Anterior cingulate cortex (tissue), 58 donors: ENCODE measurements at places on chromosomes 13 and 19.

DNA sequence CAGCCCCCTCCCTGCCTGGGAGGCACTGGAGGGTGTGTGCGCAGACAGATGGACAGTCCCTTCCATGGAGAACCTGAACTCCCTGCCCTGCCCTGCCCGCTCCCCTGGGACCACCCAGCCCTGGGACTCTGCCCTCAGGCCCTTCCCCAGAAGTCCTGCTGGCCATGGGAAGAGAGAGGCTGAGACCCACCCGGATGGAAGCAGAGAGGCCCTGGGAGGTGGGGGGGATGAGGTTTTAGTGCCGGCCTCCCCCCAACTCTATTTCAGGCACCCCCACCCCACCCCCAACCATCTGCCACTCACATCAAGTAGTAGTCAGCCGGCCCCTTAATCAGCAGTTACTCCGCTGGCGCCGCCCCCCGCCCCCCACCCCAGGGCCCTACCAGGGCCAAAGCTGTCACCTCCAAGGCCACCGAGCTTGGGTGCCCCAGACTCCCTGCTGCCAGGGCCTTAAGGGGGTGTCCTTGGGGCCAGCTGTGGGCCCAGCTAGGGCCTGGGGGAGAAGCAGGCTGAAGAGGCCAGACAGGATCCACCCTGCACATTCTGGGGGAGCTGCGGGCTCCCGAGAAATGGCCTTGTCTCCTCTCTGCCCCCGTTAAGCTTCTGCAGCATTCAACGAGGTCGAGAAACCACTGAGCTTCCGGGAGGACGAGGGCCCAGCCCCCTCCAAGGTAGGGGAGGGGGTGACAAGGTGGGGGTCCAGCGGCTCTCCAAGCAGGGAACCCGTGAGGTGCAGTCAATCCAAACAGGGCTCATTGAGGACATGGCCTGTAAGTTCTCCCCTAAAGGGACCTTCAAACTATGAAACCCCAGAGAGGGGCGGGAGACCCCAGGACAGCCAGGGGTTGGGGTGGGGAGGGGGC lies 17.4 kb downstream of the NMRK2 start:
- no peak for DNase-seq

DNA sequence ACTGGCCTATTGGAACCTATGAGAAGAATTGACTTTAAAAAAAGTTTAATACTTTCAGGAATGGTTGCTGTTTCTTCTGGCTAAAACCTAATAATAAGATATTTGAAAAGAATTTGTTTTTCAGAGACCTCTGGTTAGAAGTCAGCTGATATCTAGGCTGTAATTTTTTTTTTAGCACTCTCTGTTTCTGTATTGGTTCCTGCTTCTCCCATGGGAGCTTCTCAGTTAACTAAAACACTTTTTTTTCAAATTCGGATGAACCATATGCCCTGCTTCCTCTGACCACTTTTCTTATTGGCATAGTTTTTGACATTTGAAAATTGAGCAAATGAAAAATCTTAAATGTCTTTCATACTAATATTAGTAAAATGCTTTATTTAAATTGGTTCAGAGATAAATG lies 163.5 kb upstream of the SLC10A2 start:
- DNase-seq = no peak

GRCh38 chr13:73119612-73120011 lies 60.8 kb downstream of the KLF5 start:
- DNase-seq = no peak

DNA sequence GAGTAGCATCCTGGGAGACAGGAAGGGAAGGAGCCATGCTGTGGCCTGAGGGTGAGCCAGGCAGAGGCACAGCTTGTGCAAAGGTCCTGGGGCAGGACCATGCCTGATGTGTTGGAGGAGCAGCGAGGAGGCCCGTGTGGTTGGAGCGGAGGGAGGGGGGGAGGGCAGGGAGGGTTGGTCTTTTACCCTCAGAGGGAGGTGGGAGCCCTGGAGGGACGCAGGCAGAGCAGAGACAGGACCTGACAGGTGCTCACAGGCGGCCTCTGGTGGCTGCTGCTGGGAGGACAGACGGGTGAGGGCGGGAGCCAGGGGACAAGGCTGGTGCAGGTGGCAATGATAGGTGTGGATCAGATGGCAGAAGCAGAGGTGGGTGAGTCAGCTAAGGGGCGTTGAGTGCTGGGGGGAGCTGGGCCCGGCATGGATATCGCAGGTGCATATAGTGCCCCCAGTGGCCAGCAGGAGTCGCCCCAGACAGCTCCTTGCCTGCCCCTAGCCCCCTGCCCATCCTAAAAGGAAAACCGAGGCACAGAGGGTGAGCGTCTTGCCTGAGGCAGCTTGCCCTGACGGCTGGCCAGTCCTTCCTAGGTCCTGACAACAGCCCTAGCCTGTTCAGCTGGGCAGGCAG lies 9.8 kb upstream of the GNA15 start:
- no peak for DNase-seq

DNA sequence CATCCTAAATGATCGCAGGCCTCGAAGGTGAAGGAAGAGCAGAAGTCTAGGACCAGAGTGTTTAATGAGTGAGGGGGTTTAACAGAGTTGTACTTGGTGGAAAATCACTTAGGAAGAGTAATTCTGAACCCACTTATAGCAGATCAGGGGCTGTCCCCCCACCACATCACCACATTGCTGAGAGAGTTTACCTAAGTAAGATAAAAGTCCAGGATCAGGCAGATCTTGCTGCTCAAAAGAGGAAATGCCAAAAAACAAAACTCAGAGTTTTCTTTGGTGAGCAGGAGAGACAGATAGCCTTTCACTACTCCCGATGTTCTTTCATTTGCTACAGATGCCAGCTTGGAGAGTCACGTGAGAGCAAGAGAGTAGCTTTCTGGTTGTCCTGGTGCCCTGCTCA lies 15.4 kb downstream of the ZNF317 start:
- no peak for DNase-seq

- no peak for DNase-seq
Measured at GRCh38 chr13:84607261-84608013, 725.2 kb upstream of the SLITRK1 start.

DNA sequence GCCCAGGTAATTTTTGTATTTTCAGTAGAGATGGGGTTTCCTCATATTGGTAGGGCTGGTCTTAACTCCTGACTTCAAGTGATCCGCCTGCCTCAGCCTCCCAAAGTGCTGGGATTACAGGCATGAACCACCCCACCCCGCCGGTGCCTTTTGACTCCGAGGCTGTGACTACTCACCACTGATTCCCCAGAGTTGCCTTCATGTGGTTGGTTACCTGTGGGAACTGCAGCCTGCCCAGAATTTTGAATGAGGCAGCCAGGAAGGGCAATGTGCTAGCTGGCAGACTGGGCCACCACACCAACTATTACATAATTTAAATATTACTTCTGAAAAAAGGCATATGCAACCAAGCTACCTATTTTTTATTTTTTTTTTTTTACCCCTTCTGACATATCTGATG lies 42.8 kb downstream of the N4BP2L2 start:
- DNase-seq = no peak

DNA sequence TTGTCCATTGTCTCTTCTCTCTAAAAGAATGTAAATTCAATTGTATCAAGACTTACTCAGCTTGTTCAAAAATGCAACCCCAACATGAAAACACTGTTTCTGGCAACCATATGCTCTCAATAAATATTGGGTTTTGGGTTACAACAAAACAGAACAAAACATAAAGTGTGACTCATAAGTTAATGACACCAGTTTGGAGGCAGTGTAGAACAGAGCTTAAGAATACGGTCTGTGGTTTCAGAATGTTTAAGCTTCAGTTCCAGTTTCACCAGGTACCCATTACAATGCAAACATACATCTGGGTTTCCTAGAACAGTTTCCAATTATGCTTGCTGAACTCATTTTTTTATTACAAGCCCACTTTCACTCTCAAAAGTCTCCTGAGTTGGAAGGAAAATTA lies 285.8 kb upstream of the PCDH9 start:
- no peak for DNase-seq

DNA sequence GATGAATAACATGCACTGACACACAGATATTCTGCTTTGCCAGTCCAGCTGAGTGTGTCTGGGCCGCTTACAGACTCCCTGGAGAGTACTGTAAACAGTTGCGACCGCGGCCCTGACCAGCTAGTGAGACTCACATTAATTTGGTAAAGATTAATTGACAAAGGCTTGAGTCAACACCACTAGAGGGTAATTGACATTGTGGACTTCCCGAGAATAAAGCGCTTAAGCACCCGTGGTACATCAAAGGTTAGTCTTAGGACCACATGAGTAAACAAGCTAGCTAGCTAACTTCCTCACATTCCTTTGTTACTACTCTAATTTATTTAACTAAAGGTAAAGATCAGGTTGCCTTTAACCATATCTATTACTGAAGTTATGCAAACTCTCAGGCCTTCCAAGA lies 624.4 kb upstream of the ARGLU1 start:
- no peak for DNase-seq

- no peak for DNase-seq
Measured at GRCh38 chr13:29464105-29464679, 131.3 kb downstream of the SLC7A1 start.
